ENCODE measurements at places on chromosomes 2 and 18.

GRCh38 chr2:65845442-65846182 is 413.2 kb upstream of the SPRED2 start:
- DNase-seq = no peak

- no peak for DNase-seq
Measured at GRCh38 chr2:119469661-119470297, 38.1 kb downstream of the TMEM37 start.

DNA sequence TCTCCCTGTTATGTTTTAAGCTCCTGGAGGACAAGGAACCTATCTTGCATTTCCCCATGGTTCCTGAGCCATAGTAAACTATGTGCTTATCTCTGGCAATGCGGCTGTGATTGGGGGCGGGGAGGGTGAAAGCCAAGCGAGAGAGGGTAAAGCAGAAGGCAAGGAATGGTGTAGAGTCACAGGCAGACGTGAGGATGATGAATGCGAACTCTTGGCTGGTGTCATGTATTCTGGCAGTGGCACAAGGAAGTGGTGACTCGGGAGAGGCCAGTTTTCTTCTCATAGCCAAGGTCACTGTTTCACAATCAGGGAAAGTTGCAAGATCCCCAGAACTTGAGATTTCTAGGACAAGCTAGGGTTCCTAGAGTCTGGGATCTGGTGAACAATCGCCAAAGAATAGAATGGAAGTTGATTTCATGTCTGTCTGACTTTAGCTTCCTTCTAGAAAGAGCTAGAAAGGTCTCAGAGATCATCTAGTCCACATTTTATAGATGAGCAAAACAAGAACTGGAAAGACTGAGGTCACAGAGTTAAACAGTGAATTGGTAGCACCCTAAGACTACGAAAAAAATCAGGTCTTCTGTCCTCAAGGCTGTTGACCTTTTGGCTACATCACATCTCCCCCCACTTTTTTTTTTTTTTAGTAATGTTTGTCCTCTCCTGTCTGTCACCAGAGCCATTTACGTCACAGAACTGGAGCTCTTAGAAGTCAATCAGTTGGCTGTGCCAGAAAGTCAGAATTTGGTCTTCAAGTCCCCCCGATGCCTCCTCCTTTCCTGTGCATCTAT is 137.0 kb downstream of the BCL11A start:
- DNase-seq = no peak

DNA sequence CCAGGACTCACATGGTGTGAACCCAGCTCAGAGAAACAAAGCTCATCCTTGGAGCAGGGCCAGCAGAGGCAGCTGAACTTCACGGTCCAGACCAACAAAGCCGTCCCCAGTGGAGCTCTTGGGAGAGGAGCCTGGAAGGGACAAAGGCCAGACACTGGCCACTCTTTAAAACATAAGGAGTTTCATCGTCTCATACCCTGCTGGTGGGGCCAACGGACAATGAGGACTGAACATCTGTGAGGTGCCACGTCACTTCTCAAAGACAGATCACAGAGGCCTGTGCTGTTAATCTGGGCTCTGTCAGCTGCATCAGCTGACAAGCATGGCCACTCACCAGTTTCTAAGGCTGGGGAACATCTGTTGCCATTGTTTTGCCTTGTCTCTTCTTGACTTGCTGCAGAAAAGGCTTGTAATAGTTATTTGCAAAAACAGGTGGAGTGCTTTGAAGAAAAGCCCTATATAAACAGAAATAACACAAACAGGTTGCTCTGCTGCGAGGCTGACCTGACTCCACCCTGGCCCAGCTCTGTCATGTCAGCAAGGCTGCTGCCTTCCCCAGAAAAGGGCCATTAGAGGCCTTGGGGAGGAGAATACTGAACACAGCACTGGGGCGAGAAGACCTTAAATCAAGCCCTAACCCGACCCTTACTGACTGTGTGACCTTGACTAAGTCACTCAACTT is 68.1 kb upstream of the DAPL1 start:
- no peak for DNase-seq

GRCh38 chr2:220046507-220046906 is 419.1 kb downstream of the SLC4A3 start:
- DNase-seq = no peak

- DNase-seq = no peak
Measured at GRCh38 chr2:159550231-159550630, 66.1 kb downstream of the BAZ2B start.

DNA sequence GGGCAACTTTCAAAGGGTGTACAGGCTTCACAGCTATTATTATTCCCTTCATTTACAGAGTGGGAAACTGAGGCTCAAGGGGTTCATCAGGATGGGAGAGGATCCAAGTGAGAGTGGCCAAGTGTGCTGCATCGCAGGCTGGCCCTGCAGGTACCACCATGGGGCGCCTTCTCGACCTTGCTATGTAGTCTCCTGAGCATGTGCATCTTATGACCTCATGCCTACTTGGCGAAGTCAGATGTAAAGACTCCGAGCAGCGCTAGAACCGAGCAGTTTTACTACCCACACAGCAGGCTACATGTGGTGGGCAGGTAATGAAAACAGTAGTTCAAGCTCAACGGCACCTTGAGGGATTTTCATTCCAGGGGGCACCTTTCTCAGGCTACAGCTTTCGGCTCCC is 42.0 kb downstream of the TFCP2L1 start:
- DNase-seq = no peak

DNA sequence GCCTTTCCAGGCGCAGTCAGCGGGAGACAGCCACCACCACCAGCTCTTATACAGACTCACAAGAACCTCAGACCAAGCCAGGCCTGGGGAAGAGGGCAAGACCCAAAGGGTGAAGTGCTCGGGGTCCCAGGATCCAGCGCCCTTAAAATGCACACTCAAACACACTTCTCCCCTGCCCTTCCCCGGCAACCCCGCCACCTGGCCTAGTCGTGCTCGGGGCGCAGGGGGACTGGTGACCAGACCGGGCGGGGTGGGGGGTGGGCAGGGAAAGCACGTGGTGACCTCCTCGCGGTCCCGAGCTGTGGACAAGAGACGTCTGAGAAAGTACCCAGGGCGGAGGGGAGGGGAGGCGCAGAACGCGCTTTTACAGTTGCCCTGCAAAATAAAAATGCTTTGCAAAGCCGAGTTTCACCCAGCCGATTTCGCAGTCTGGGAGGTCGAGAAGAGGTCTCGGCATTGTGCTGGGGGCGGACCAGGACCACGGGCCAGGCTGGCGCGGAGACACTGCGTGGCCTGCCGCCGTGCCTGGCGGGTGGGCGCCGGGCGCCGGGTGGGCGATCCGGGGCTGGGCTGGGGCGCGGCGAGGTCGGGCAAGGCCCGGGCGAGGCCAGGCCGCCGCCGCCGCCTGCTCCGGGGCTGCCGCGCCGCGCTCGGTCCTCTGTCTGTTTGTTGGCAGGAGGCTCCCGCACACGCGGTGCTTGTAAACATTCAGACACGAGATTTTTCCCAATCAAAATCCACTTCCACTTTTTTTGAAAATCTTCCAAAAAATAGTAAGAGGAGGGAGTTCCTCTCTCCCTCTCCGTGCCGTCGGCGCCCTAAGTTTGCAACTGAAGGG is 2.0 kb downstream of the BCL11A start:
- no peak for DNase-seq
